ENCODE measurements at places on chromosomes 2 and 18. TPM values are rescaled to one million over a fixed set of nuclear protein-coding genes. Genes with fewer than 3 reads are reported as not detected.

The ADAM23 gene
- total RNA-seq, result 0.10 TPM

DNA sequence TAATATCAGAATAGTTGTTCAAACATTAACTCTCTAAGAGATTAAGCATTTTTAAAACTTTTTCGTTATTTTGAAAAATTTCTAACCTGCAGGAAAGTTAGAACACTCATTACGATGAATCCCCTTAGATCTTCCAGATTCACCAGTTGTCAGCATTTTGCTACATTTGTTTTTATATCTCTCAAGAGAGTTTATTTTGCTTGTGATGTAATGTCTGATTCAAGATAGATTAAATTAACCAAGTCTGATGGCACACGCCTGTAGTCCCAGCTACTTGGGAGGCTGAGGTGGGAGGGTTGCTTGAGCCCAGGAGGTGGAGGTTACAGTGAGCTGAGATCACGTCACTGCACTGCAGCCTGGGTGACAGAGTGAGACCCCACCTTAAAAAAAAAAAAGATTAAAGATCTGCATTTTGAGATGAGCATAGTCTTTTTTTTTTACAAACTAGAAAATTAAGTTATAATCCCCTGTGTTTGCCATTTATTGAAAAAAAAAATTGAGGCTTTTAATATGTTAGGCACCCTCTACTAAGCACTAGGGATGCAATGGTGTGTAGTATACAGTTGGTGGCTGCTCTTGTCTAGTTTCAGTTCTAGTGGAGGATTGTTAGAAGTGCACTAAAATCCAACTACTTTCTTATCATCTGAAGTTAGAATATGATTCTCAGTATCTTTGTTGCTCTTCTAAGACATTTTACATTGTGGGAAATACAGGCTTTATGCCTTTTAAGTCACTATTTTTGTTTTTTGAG is 20.9 kb downstream of the RAB10 start:
- H3K36me3 ChIP-seq, result no peaks in the 10 kb centered on the region
- no peak overlapping the region for H3K27ac ChIP-seq
- no peak for DNase-seq
- no peaks in the 10 kb centered on the region for H3K27me3 ChIP-seq
- no peak overlapping the region for H3K4me3 ChIP-seq

DNA sequence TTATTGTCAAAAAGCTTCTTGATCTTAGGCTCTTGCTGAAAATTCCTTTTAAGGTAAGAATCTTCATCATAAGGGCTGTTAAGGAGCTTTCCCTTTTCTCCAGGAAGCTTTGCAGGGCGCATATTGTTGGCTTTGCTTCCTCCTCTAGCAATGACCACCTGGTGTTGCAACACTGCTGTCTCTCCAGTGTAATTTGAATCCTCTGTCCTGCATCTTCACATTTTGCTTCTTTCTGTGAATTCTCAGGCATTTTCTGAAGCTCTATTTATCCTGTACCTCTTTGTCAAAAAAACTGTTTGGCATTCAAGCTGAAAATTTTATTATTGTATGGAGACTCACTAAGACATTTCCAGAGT is 533.1 kb upstream of the CHAC2 start:
- H3K36me3 ChIP-seq, result no peaks in the 10 kb centered on the region
- no peak overlapping the region for H3K27ac ChIP-seq
- DNase-seq, result no peak
- no peak overlapping the region for H3K4me3 ChIP-seq
- H3K27me3 ChIP-seq, result no peaks in the 10 kb centered on the region

The LDLRAD4 gene
- total RNA-seq, result 1.2 TPM

GRCh38 chr2:184004289-184004947 is 593.9 kb upstream of the ZNF804A start:
- no peaks in the 10 kb centered on the region for H3K4me1 ChIP-seq
- no peak overlapping the region for H3K4me3 ChIP-seq
- no peak overlapping the region for H3K27ac ChIP-seq
- H3K36me3 ChIP-seq, result no peaks in the 10 kb centered on the region
- no peaks in the 10 kb centered on the region for H3K27me3 ChIP-seq
- no peak for DNase-seq

- no peak overlapping the region for H3K4me3 ChIP-seq
- H3K4me1 ChIP-seq, result no peaks in the 10 kb centered on the region
- no peak for DNase-seq
- peaks cover 28% of the 10 kb centered on the region for H3K27me3 ChIP-seq
- no peak overlapping the region for H3K27ac ChIP-seq
These were observed 123.7 kb upstream of the SATB2 start for GRCh38 chr2:199581408-199581807.

DNA sequence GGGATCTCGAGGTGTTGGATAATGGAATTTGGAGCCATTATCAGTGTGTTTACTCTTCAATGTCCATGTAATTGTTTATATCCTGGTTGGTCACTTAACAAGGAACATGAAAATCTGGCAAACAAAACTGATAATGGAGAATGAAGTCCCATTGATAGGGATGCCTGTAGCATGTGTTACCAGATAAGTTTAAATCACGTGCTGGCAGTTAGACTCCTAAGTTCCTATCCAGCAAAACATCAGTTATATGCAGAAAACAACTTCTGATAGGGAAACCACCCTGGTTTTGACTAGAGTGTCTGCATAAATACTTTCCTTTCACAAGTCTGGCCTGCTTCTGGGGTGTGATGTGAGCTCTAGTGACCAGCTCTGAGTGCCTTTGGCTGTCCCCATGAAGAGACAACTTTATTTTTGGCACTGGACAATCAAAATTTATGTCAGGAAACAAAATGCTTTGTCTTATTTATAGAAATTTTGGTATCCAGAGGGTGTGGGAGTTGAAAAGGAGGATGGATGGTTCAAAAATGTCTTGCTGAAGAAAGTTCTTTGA is 82.0 kb downstream of the FHOD3 start:
- no peak for DNase-seq
- H3K4me1 ChIP-seq, result no peaks in the 10 kb centered on the region
